ENCODE measurements at places on chromosomes 7 and 10. TPM values are rescaled to one million over a fixed set of nuclear protein-coding genes. Genes with fewer than 3 reads are reported as not detected.

DNA sequence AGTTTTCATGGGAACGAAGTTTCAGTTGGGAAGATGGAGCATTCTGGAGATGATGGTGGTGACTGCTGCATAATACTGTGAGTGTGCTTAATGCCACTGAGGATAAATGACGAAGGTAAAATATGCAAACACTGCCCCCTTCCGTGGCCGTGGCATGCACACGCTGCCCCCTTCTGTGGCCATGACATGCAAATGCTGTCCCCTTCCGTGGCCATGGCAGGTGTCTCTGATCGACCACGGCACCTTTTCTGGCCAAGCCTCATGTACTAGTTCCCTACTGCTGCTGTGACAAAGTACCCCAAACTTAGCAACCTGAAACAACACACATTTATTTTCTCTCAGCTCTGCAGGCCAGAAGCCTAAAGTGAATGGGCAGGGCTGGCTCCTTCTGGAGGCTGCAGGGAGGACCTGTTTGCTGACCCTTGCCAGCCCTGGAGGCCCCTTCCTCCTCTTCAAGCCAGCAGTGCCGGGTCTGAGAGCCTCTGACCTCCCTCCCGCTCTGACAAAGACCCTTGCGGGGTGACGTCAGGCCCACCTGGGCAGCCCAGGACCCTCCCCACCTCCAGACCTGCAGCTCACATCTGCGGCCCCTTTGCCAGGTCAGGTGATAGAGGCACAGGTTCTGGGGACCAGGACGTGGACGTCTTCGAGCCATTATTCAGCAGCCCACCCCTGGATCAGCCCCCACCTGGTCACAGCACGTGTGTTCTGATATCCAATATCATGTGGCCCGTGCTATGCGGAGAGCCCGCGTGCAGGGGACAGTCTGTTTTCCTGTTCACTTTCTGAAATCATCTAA lies 82.0 kb downstream of the MICALL2 start:
- no peak for DNase-seq
- no peak overlapping the region for H3K4me3 ChIP-seq
- H3K27ac ChIP-seq: no peak overlapping the region
- H3K4me1 ChIP-seq: no peaks in the 10 kb centered on the region
- no peaks in the 10 kb centered on the region for H3K36me3 ChIP-seq
- peaks cover 9% of the 10 kb centered on the region for H3K27me3 ChIP-seq

DNA sequence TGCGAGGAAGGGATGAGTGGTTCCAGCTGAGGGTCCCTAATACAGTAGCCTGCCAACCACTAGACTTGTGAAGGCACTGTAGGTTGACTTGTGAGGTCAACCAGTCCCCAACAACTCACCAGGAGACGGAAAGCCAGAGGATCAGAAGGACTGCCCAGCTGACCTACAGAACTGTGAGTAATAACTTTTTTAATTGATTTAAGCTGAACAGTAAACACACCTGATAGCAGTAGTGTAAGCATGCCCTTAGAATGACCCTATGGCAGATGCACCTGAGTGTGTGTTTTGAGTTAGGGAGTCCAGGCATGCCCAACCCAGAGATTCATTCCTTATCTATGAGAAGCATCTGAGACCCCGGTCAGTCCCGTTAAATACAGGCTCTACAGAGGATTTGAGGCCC lies 14.1 kb downstream of the PRLHR start:
- H3K4me1 ChIP-seq: no peaks in the 10 kb centered on the region
- H3K36me3 ChIP-seq: no peaks in the 10 kb centered on the region

DNA sequence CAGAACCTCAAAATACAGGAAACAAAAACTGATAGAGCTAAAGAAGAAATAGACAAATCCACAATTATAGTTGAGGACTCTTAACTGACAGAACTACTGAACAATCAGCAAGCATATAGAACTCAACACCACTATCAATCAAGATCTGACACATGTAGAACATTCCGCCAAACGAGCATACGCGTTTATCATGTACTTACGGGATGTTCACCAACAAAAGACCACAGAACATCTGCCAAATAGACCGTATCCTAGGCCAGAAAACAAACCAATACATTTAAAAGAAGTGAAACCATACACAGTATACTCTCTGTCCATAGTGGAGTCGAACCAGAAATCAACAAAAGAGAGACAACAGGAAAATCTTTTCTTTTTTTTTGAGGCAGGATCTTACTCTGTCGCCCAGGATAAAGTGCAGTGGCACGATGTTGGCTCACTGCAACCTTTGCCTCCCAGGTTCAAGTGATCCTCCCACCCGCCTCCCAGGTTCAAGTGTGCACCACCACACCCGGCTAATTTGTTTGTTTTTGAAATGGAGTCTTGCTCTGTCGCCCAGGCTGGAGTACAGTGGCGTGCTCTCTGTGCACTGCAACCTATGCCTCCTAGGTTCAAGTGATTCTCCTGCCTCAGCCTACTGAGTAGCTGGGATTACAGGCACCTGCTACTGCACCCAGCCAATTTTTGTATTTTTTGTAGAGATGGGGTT lies 5.1 kb downstream of the GNA12 start:
- H3K4me3 ChIP-seq: no peak overlapping the region
- no peaks in the 10 kb centered on the region for H3K27me3 ChIP-seq
- no peaks in the 10 kb centered on the region for H3K36me3 ChIP-seq
- DNase-seq: no peak

The CDC14C gene
- not detected for polyA plus RNA-seq

The VAX1 gene
- not detected for polyA plus RNA-seq

The PHYHIPL gene
- polyA plus RNA-seq: not detected

Data from CD8-positive, alpha-beta memory T cell (primary cell).